T1000 (cell line): ENCODE measurements at places on chromosomes 2 and 18.

- no peak for DNase-seq
Measured at GRCh38 chr2:184677171-184677570, 78.8 kb downstream of the ZNF804A start.

- no peak for DNase-seq
Measured at GRCh38 chr18:37019157-37019827, 190.4 kb downstream of the KIAA1328 start.

DNA sequence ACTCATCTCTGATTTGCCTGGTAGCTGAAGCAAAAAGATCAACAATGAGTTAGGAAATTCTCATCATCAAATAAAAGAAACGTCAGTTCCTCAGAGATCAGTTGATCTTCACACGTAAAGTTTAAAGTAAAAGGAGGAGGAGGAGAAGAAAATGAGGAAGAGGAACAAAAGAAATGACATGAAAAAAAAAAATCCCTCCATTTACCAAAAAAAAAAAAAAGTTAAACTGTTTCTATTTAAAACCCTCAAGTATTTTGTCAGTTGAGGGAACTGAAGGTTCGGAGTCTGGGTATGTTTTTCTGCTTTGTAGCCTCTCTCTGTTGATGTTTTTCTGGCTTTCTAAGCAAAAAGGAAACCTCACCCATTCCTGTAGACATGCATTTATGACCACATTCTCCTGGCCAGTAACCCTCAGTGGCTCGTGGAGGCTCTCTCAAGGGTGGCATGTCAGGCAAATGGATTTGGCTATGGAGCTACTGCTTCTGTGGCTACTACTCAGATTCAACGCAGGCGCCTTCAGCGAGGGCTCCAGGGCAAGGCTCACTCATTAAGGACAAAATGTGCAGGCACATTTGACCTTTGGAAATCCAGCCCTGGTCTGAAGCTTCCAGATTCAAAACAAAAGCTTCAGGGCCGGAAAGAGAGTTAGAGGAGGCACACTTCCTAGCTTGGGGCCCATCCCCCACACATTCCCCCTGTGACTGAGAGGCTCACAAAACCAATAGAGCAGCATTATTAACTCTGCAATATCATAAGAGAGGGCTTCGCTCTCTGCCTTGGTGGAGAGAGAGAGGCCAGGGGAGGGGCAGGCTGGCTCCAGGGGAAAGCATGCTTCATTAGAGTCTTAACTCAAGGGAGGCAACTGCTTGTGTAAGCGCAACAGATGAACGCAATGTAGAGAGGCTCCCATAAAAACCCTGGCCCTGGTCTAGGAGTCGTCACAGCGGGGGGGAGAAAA lies 22.3 kb downstream of the KLF7 start:
- DNase-seq: no peak

- DNase-seq: no peak
Measured at GRCh38 chr18:3405713-3406112, 44.3 kb upstream of the TGIF1 start.

DNA sequence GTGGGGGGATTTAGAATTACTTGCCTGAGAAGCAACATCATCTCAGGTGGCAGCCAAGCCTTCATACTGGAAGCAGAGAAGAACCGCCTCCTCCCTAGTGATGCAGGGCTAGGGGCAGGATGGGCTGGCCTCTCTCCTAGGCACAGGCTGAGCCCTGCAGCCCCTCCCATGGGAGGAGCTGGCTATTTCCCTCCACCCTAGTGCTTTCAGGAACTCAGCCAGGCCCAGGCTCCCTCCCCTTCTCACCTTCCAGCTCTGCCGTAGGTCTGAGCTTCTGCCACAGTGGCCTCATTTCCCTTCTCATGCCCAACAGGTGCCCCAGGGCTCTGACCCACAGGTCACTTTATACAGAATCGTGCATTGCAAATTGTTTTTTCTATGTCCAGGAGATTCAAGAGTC lies 31.0 kb downstream of the CENPA start:
- no peak for DNase-seq

GRCh38 chr2:154329510-154329909 lies 369.0 kb upstream of the KCNJ3 start:
- no peak for DNase-seq

DNA sequence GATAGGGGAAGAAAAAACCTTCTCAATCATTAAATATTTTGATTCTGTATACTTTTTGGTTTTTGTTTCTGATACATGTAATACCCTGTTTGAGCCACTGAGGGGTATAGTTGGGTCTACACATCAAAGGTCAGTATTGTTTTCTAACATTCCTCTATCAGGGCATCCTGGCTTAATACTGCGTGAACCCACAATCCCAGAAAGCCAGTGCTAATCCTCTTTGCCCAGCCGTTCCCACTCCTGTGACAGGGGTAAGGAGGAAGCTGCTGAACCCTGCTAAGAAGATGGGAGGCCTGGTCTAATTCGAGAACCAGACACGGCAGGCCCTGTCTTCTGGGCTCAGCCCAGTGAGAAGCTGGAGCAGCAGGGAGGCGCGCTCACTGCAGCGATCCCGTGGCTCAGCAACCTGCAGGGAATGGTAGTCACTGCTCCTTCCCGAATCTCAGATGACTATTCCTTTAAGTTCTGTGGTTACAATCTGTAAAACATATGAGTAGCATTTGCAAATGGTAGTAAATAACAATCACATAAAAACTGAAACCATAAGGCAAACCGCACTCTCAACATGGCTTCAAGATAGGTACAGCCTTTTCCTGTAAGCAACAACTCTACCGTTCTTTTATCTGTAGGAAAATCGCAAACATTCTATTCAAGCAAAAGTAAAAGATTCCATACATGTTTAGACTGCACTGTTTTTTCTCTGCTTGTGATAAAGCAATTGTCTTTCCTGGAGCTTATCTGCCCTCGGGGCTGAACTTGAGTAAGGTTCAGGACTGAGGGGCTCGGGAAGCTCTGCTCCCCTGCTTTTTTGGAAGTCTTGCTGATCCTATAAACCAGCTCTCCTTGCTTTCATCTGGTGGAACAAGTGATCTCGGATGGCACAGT lies 87.0 kb downstream of the EPB41L3 start:
- DNase-seq: no peak

GRCh38 chr2:48927355-48927754 lies 171.8 kb upstream of the LHCGR start:
- DNase-seq: no peak

- DNase-seq: no peak
Measured at GRCh38 chr2:216571909-216572513, 61.2 kb upstream of the IGFBP2 start.

GRCh38 chr2:128402911-128403670 lies 84.4 kb upstream of the HS6ST1 start:
- no peak for DNase-seq

DNA sequence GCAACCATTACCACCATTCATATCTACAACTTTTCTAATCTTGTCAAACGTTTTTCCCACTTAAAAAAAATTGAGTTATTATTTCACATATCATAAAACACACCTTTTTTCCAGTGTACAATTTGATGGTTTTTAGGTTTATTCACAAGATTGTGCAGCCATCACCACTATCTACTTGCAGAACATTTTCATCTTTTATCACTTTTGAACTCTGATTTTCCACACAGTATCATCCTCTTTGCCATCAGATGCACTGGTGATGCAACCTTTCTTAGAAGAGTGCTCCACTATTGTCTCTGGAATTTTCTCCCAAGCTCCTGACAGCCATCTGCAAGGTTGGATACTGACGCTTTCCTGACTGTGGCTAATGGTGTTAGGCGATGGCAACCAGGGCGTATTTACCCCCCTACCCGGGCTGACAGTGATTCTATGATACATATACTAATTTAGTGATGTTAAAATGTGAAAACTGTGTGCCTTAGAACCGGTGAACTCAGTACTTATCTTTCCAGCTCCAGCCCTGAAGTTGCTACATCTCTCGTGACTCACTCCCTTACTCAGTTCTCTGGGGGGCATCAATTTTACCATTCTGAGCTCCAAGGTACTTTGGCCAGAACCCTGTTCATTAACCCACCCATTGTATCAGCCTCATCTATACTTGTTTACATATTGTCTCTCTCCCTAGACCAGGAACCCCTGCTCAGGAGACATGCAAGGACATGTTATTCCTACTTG lies 105.4 kb upstream of the SPRED2 start:
- DNase-seq: no peak

- DNase-seq: no peak
Measured at GRCh38 chr2:239035361-239035814, 187.5 kb downstream of the TWIST2 start.

DNA sequence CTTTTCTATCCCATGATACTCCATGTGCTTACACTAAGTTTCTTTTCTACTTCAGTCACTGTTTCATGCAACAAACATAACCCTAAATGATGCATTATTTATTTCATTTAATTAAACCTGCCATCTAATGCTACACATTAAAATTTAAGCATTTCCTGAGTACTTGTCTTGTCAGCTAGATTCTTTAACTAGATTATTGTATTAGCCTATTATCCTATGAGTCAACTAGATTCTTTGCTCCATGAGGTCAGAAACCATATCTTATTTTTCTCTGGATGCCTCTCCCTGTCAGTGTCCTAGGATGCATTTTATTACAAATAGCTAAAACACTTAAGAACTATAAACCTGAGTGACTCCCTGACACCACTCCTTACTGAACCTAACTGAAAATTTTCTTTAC lies 652.4 kb downstream of the SLC4A3 start:
- no peak for DNase-seq

GRCh38 chr2:20501974-20502373 lies 55.1 kb downstream of the RHOB start:
- DNase-seq: no peak

DNA sequence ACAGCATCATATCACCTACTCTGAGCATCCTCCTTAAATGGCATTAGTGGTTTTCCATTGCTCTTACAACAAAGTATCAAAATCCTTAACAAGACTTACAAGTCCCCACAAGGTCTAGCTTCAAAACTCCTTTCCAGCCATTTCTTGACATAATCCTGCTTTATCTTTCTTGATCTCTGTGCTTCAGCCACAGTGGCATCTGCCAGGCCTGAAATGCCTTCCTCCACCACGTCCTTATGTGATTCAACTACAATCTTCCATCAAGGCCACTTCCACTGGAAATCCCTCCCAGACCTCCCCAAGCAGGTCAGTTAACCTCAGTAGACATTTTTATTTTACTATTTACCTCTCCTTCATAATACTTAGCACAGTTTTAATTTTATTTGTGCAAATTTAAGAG lies 83.8 kb upstream of the CCDC150 start:
- no peak for DNase-seq

DNA sequence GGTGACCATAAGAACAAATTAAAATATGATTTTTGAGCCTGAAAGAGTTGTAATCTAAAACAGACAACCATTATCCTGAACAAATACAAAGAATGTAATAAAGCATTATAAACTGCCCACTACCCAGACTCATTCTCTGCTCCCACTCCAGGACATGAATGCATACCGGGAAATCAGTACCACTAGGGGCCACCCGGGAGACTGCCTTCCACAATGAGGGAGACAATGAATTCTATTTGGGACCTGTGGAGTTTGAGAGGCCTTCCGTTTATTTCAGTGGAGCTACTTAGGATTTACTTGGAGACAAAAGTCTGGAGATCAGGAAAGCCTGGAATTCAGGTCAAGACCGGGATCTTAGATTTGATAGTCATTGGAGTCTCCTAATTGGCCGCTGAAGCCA lies 50.0 kb downstream of the NAB1 start:
- DNase-seq: no peak

- DNase-seq: no peak
Measured at GRCh38 chr2:33001823-33002222, 55.1 kb downstream of the LTBP1 start.

DNA sequence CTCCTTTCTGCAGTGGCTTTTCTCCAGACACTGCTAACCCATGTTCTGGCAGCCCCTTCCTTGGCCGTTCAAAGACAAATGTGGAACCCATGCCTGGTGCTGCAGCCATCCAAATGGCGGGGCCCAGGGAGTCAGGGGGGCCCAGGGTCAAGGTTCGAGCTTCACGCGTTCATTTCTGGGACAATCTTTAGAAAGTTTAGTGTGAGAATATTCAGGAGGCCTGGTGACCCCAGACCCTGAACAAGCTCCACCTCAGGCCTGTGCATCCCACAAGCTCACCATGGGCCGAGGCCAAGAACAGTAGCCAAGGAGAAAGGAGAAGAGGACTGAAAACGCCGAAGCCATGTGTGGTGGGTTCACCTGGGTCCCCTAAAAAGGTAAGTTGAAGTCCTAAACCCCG lies 54.4 kb downstream of the ANKMY1 start:
- no peak for DNase-seq

DNA sequence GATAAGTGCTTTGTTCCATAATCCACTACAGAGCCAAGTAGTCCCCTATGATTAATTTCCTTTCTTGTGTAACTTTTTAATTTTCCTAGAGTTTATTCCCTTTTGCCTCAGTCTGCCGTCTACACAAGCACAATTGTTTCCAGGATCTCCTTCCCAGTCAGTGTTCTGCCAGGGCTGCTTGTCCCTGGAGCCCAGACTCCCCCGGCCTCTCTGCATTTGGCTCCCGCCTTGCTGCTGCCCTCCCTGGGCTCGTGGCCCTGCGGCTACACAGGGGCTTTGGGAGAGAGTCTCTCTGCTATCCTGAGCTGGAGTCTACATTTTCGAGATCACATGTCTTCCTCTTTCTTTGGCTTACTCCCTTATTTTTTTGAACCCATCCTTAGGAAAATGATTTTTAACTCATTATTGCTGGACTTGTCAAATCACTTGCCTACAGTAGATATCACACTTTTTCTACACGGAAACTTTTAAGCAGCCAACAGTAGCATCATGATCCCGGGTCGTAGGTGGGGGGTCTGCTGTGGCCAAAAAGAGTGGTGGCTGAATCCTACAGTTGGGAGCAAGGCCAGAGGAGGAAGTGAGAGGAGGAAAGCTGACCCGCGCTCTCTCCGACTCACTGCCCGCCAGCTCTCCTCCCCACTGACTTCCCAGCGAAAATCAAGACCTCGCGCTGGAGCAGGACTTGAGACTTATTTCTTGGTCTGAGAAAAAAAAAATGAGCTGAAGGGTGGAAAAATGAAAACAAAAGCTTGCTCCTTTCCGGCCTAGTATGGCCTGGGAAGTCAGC lies 9.4 kb downstream of the FBLN7 start:
- no peak for DNase-seq

GRCh38 chr18:52287151-52287550 lies 52.8 kb upstream of the DCC start:
- DNase-seq: no peak

- no peak for DNase-seq
Measured at GRCh38 chr2:18788592-18788991, 199.2 kb upstream of the NT5C1B start.
